HS-5 (cell line): ENCODE measurements at places on chromosomes 2 and 18.
A peak's percentile ranks its signal among the peaks of the same experiment; 100 is the strongest.

- no peak for DNase-seq
Observed at GRCh38 chr18:75638776-75639471, 211.4 kb upstream of the SMIM21 start.

DNA sequence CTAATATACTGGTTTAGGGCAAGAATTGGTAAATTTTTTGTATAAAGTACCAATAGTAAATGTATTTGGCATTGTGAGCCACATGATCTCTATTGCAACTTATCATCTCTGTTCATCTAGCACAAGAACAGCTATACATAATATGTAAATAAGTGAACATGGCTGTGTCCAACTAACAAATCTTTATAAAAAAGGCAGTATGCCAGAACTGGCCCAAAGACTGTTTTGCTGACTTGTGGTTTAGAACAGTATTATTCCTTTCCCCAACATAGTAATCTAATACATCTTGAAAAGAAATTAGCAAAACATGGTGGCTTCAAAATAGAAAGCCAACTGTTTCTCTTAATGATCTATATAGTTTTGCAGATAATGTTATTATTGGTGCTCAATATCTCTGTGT, 441.4 kb upstream of the CELF4 start:
- no peak for DNase-seq

DNA sequence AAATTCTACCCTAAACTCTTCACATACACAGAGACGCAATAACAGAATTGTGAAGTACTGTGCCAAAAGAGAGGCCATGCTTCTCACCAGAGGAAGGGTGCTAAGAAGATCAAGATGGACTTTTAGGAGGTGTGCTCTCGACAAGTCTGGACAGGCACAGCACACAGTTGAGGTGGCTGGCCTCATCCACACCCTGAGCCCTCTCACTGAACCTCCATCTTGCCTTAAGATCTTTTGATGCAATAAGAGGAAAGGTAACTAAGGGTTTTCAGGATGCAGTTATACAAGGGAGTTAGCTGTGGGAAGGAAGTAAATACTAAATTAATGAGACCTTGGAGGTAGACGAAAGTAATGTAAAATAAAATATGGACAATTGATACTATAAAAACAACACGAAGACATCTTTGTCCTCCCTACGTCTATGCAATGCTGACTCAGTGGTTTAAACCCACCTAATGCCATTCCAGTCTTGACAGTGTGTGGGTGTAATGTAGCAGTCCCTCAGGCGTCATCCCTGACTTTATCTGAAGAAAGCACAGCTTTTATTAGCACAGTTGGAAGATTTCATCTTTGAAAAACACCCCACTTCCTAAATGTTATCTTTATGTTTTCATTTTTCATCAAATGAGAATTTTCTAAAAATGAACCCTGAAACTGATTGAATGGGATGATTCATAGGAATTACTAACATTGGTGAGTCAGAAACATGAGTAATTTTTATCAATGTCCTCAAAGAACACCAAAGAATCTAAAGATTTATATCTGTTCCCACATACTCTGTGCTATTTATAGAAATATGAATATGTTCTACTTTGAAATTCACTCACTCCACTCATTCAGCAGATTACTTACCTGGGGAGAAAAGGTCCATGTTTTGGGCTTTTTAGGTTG, 34.0 kb upstream of the MALL start:
- peak; percentile 91 for DNase-seq

- DNase-seq: no peak
Observed at GRCh38 chr2:69952336-69953115, 8.9 kb downstream of the ASPRV1 start.

- DNase-seq: peak; percentile 91
Observed at GRCh38 chr18:400456-400855, 100.0 kb downstream of the COLEC12 start.

GRCh38 chr2:225117051-225117716, 74.9 kb upstream of the DOCK10 start:
- DNase-seq: no peak

GRCh38 chr2:35820391-35820790, 535.2 kb upstream of the CRIM1 start:
- DNase-seq: no peak

DNA sequence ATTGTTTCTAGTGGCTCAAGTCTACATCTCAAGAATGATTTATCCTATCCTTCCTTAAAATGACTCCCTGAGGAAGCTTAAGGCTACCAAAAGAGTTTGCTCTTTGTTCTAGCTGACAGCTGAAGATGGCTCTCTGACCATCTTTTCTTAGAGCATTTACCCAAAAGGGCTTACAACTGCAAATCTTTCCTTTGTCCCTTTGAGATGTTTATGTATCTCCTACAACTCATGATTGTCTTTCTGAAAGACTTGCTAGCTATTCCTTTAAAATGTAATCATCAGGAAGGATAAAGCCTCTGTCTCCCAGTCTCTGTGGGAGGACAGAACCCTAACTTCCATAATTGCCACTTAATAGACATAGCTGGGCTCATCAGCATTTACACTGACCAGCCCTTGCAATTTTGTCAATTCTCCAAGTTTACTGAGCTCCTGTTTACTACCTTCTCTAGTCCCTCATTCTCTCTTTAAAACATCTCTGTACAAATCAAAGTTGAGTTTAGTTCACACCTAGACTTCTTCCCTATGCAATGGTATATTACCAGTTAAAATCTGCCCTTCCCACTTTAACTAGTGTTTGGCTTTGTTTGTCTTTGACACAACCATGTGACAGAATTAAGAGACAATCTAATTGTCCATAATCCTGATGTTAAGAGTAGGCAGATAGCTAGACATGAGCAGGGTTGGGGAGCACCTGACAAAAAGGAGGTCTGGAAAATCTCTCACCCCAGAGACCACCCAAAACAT, 188.2 kb downstream of the PTH2R start:
- DNase-seq: no peak

DNA sequence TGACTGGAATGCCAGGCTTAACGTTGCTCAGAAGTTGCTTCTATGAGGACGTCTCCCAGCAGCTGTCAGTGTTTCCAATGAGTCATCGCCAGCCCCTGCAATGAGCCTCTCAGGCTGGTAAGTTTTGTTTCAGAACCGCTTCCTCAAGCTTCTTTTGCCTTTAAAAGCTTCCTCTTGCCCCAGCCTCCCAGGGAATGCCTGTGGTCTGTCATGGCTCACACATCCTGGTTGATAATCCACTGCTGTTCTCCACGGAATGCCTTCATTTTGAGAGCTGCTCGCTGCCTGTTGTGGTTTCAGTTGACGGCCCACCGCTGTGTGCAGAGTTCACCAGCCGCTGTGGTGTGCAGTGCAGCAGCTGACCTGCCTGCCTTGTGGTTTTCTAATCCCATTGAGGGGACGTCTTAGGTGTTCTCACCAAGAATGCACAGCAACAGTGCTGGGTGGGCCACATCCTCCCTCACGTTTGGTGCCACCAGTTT, 96.4 kb downstream of the RTP5 start:
- DNase-seq: peak; percentile 89

DNA sequence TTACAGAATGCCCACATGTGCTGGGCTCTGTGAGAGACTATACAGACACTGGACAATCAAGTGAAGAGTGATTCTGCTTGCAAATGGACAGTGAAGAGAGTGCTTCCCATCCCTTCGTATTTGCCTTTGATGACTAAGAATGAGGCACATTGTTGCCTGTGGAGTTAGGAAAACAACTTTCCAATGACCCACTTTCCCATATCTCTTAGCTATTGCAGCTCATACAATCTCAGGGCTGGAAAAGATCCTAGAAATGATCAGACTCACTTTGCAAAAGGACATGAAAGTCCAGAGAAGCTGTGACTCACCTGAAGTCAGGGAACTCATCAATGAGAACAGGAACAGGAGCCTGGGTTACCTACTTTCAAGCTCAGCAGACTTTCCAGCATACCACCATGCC, 440.5 kb upstream of the TCF4 start:
- DNase-seq: peak; percentile 8

DNA sequence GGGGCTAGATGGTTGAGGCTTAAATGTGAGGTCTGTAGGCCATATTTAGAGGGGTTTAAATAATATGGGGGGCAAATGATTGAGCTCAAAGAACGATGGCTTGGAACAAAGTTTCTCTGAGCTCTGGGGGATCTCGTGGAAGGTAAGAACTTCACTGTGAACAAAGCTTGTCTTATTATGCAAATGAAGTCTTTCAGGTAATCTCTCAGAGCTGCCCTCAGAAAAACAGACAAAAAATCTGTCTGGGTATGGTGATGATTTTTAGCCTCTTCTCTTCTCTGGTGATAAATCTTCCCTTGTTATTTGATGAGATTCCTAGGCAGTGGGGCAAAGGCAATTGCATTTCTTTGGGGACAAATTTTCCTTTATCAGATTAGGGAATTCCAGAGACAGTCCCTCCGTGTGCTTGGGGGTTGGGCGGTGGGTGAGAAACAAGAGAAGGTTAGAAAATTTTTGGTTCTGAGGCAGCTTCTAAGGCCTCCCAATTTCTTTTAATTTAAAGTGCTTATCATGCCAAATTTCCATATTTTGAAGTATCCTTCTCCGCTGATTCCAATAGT, 760.4 kb downstream of the TSN start:
- DNase-seq: no peak

- DNase-seq: no peak
Observed at GRCh38 chr2:240624011-240624949, 1.0 kb upstream of the GPR35 start.

- no peak for DNase-seq
Observed at GRCh38 chr18:27121108-27121507, 64.0 kb downstream of the CHST9 start.

GRCh38 chr2:37797081-37797480, 125.6 kb upstream of the CDC42EP3 start:
- no peak for DNase-seq

- DNase-seq: no peak
Observed at GRCh38 chr2:170869036-170869435, 52.3 kb downstream of the GAD1 start.

- peak; percentile 87 for DNase-seq
Observed at GRCh38 chr2:175372704-175373701, 191.5 kb upstream of the ATP5MC3 start.

DNA sequence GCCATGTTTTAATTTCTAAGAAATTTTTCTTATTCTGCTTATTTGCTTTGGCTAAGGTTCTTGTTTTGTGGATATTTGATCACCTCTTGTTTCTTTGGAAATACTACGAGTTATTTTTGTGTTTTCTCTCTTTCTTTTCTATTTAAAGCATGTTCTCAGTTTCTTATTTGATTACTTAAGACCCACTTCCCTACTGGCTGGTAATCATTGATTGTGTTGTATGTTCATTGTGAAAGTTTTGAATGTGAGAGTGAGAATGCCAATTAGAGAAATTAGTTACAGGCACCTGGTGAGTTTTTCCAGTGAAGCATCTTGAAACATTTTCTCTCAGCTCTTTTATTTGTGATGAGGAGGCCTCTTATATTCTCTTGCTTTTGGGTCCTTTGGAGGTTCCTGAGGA, 226.7 kb upstream of the MC4R start:
- no peak for DNase-seq

DNA sequence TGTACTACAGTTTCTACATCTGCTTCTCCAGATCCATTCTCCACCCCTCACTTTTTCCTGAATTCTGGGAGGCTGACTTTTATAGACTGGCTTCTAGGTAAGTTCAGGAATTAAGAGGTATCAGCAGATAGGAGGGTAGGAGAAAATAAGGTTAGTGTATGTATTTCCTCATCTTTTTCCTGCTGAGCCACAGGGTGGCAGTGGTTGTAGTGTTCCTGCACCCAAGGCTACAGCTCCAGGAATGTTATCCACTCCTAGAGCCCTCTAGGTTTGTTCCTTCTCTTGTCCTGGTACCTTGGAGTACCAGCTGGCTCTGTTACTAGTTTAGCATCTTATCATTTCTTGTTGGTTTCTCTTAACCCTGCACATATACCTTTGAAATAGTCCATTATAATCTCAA, 40.7 kb upstream of the C2orf66 start:
- no peak for DNase-seq

- DNase-seq: no peak
Observed at GRCh38 chr2:26914659-26915310, 55.7 kb upstream of the MAPRE3 start.

GRCh38 chr18:7633171-7633570, 66.1 kb downstream of the PTPRM start:
- no peak for DNase-seq

GRCh38 chr2:217625557-217626169, 377.1 kb downstream of the TNS1 start:
- DNase-seq: no peak

DNA sequence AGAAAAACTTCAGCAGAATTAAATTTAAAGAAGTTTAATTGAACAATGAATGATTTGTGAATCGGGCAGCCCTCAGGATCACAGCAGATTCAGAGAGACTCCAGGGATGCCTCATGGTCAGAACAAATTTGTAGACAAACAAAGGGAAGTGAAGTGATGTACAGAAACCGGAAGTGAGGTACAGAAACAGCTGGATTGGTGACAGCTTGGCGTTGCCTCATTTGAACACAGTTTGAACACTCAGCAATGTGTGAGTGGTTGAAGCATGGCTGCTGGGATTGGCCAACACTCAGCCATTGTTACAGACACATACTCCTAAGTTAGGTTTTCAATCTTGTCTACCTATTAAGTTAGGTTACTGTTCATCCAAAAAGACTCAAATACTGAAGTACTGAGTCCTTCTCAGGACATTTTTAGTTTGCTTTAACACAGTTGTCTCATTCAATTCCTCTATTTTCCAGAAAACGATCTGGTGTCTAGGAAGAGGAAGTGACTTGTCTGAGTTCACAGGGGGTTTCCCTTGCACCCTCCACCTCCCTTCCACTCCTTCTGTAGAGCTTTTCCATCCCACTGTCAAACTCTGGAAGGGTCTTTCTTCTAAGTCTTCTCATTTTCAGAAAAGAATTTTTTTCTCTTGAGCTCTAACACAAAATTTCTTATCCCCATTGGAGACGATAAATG, 137.9 kb downstream of the SLC4A3 start:
- DNase-seq: no peak

DNA sequence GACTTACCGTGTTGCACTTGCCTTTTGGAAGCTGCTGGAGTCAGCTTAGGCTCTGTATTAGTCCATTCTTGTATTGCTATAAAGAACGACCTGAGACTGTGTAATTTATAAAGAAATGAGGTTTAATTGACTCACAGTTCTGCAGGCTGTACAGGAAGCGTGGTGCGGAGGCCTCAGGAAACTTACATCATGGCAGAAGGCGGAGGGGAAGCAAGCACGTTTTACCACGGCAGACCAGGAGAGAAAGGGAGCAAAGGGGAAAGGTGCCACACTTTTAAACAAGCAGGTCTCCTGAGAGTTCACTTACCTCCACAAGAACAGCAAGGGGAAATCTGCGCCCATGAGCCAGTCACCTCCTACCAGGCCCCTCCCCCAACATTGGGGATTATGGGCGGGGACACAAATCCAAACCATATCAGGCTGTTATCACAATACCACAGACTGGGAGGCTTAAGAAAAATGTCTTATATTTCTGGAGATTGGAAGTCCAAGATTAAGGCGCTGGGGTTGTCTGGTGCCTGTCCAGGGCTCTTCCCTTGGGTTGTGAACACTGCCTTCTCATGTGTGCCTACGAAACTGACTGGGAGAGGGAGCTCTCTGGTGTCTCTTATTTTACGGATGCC, 3.6 kb upstream of the D2HGDH start:
- no peak for DNase-seq

DNA sequence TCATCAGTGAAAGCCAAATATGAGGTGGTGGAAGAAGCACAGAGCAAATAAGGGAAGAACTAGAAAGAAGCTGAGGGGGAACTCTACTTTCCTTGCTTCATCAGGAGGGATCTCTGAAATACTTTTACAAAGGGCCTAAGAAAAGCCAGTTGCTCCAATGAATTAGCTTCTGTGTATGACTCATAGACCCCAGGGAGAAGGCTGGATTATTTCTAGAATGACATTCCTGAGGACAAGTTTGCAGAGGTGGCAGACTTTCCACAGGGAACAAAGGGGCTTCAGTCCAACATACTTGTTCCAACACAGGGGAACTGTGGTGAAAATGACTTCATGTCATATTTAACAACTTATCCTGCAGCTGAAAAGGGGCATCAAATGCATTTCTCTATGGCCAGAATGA, 29.0 kb downstream of the DOK1 start:
- no peak for DNase-seq
